ENCODE measurements at places on chromosomes 1 and 21.

DNA sequence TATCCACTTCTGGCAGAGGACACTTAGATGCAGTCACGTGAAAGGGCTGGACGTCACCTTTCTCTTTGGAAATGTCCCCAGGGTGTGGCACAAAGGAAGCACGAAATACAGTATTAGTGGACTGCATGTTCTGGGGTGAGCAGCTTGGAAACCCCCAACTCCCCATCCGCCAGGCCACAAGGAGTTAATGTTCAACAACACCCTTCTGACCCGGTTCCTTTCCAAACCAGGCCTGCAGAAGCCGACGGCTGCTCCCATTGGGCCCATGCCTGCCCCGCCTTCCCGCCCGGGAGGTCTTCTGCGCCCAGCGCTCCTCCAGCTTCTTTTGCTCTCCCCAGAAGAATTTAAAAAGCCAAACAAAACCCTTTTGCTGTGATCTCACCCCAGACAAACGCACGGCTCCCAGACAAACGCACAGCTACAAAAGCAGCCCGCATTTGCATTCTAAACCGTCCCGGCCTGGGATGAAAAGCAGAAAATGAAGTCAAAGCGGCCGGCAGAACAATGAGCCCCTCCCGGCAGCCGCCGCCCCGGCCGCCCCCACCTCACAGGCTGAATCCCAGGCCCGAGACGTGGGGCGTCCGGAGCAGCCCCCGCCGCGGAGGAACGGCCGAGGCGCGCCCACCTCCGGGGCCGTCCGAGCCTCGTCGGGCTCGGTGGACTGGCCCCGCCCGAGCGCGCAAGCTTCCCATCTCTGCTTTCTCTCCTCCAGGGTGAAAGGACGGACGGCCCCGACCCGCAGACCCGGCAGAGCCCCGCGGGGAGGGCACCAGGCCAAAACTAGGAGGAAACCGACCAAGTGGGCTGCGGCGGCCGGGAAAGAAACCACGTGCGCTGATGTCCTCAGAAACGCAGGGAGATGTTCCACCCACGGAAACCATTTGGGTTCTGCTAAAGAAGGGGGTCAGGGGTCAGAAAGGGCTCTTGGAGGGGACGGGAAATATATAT lies 101.9 kb downstream of the PLPP3 start:
- peak; percentile 52 for DNase-seq

DNA sequence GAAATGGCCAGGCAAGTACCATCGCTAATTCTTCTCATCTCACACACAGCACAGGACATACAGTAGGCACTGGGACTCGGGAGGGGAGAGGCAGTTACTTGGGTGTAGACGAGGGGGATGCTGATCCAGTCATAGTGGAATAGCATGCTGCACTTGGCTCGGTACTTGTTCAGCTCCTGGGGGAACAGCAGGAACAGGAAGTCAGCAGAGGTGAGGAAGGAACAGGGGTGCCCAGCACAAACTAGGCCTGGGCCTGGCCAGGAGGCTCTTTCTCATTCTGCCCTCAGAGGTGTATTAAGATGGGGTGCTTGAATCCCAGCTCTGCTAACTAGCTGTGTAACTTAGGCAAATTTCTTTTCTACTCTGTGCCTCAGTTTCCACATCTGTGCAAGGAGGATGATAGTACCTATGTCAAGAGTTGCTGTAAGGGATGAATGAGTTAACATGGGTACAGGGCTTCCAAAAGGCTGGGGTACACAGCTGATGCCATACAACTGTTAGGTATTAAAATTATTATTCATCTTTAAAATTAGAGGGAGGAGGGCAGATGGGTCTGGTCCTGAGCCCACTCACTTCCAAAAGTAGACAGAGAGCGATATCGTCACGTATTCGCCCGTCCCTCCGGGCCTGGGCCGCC lies 2.4 kb downstream of the BEST4 start:
- DNase-seq, result no peak

- no peak for DNase-seq
These were observed 1.8 kb downstream of the IFNAR2 start for GRCh38 chr21:33231526-33231925.

GRCh38 chr1:46506470-46507219 lies 17.0 kb downstream of the DMBX1 start:
- no peak for DNase-seq
